NCI-H1417 (cell line): ENCODE measurements at places on chromosomes 13 and 19.

- DNase-seq = no peak
Observed at GRCh38 chr13:102873653-102874052, 27.8 kb downstream of the ERCC5 start.

DNA sequence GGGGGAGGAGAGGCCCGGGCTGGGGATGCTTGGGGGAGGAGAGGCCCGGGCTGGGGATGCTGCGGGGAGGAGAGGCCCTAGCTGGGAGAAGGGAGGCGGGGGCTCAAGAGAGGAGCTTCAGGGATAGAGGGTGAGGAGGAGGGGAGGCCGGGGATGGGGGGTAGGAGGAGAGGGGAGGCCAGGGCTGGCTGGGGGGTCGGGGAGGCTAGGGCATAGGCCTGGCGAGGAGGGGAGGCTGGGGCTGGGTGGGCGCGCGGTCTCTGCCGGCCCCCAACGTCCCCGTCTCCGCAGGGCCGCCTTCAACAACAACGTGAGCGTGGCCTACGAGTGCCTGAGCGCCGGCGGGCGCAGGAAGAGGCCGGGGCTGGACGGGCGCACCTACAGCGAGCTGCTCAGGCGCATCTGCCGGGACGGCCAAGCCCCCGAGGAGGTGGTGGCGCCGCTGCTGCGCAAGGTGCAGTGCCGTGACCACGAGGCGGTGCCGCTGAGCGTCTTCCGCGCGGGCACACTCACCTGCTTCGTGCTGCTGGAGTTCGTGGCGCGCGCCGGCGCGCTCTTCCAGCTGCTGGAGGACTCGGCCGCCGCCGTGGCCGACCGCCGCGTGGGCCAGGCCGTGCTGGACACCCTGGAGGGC is 11.4 kb downstream of the TPGS1 start:
- DNase-seq = no peak

GRCh38 chr19:2391118-2391725 is 31.2 kb downstream of the TMPRSS9 start:
- peak; percentile 86 for DNase-seq

DNA sequence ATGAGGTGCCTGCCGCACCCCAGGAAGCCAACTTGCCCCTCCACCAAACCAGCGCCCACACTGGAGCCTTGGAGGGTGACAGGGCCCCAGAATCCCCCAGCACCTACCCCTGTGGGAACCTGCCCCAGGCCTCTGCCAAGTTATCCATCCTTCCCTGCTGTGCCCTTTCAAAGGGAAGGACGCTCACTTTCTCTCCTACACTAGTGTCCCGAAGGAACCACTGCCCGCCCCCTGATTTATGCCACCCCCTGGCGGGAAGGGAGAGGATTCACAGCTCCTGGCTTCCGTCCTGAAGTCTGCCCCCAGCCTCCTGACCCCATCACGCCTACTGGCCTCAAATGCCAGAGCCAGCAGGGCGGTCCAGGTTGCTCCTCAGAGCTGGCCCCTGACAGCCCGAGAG is 1.4 kb downstream of the EVI5L start:
- no peak for DNase-seq

GRCh38 chr19:33671211-33671610 is 49.5 kb downstream of the CHST8 start:
- no peak for DNase-seq

DNA sequence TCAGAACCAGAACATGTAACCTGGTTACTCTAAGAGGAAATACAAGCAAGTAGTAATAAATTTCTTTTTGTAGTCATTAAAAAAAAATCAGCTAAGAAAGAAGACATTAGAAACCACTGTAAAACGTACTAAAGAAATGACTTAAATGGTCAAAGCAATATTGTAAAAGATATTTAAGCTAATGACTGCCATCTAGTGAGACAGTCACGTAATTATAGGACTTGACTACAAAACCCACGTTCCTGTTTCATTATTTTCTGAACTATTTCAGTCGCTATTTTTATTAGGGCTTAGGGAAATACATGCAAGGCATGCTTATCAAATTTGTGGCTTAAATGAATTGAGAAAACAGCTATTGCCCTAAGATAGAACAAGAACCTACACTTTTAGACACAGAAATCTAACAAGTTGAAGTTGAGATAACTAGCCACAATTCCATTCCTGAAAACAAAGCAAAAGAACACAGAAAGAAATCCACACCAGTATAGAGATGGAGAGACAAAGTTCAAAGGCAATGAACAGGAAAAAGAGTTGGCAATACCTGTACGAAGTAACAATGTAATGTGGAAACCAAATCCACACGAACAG is 17.9 kb downstream of the ALG5 start:
- peak; percentile 9 for DNase-seq
